ENCODE measurements at places on chromosomes 5 and 9.

GRCh38 chr9:21414220-21414940, 5.5 kb downstream of the IFNA8 start:
- DNase-seq, result no peak

GRCh38 chr5:77325921-77326541, 115.6 kb downstream of the PDE8B start:
- no peak for DNase-seq

- DNase-seq, result no peak
These were observed 359.6 kb upstream of the SLC24A2 start for GRCh38 chr9:20148416-20148815.

GRCh38 chr5:56402266-56403220, 169.4 kb upstream of the ANKRD55 start:
- DNase-seq, result no peak

All from stimulated activated CD8-positive, alpha-beta memory T cell treated with anti-CD3 and anti-CD28 coated beads, Interleukin-12 subunit alpha, Interleukin-12 subunit beta, amount 100 ng/mL, for 4 hours (primary cell).